Posterior vena cava (tissue), 2 donors: ENCODE measurements at places on chromosomes 12 and 14.

GRCh38 chr12:27576667-27577347 lies 52.8 kb downstream of the PPFIBP1 start:
- DNase-seq, result no peak

GRCh38 chr12:131176926-131177325 lies 223.2 kb downstream of the ADGRD1 start:
- DNase-seq, result no peak

- no peak for DNase-seq
Observed at GRCh38 chr12:87679251-87679650, 349.9 kb downstream of the C12orf50 start.

- no peak for DNase-seq
Observed at GRCh38 chr12:66210840-66211239, 21.8 kb downstream of the IRAK3 start.

DNA sequence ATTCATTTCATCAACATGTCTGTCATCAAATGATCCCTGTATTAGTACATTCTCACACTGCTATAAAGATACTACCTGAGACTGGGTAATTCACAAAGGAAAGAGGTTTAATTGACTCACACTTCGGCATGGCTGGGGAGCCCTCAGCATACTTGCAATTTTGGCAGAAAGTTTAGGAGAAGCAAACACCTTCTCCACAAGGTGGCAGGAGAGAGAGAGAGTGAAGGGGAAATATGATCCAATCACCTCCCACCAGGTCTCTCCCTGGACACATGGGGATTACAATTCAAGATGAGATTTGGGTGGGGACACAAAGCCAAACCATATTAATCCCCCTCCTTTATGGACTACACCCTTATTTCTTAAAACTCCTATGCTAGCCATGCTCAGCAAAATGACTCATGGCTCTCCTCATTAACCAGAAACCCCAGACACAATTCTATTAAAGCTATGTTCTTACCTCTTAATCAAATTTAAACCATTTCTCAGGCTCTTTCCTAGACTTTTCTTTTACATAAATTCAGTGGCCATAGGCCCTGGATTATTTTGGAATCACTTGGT lies 932.3 kb downstream of the FLRT2 start:
- no peak for DNase-seq
